WTC11 (cell line): ENCODE measurements at places on chromosomes 2 and 18. TPM values are rescaled to one million over a fixed set of nuclear protein-coding genes. Genes with fewer than 3 reads are reported as not detected.
A peak's percentile ranks its signal among the peaks of the same experiment; 100 is the strongest.

- H3K27ac ChIP-seq = no peak overlapping the region
- H3K4me3 ChIP-seq = no peak overlapping the region
- H3K27me3 ChIP-seq = no peaks in the 10 kb centered on the region
- no peak for DNase-seq
- H3K36me3 ChIP-seq = no peaks in the 10 kb centered on the region
These were observed 68.9 kb upstream of the THOC1 start for GRCh38 chr18:336713-337112.

GRCh38 chr2:191115391-191115790 lies 35.4 kb downstream of the STAT4 start:
- H3K4me3 ChIP-seq = no peak overlapping the region
- no peaks in the 10 kb centered on the region for H3K27me3 ChIP-seq
- no peak overlapping the region for H3K27ac ChIP-seq
- DNase-seq = no peak
- H3K36me3 ChIP-seq = no peaks in the 10 kb centered on the region

- no peak for DNase-seq
- no peaks in the 10 kb centered on the region for H3K4me1 ChIP-seq
These were observed 17.2 kb upstream of the KCNG2 start for GRCh38 chr18:79780547-79780946.

GRCh38 chr2:240469740-240470139 lies 34.3 kb downstream of the GPC1 start:
- H3K4me3 ChIP-seq = no peak overlapping the region
- peaks cover 3% of the 10 kb centered on the region for H3K36me3 ChIP-seq

GRCh38 chr2:113822087-113822815 lies 65.8 kb upstream of the SLC35F5 start:
- no peak overlapping the region for H3K27ac ChIP-seq
- no peaks in the 10 kb centered on the region for H3K36me3 ChIP-seq
- no peak overlapping the region for H3K4me3 ChIP-seq

GRCh38 chr2:46540496-46541331 lies 61.3 kb downstream of the TMEM247 start:
- no peak for DNase-seq
- peaks cover 36% of the 10 kb centered on the region for H3K4me1 ChIP-seq
- H3K4me3 ChIP-seq = peak overlapping the region; percentile 92
- no peak overlapping the region; the same call in 1 of the 2 replicates for H3K27ac ChIP-seq

DNA sequence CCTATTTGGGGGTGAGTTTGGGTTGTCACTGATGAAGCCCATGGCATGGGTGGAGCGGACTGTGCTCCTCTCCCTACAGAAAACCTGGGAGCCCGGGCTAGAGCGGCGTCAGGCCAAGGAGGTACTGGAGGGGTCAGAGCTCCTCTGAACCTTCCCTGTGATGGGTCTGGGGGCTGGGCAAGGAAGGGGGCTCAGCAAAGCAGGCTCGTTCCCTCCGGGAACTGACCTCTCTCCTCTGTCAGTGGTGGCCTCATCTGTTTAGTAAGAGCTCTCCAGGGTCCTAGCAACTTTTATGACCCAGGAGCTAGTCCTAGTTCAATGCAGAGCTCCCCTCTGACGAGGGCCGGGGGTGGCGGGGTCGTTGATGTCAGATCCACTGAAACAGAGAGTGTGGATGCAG lies 62.4 kb upstream of the OTOF start:
- H3K4me3 ChIP-seq = no peak overlapping the region; the same call in 1 of the 2 replicates
- peaks cover 28% of the 10 kb centered on the region for H3K4me1 ChIP-seq
- no peaks in the 10 kb centered on the region for H3K36me3 ChIP-seq
- no peaks in the 10 kb centered on the region for H3K27me3 ChIP-seq
- no peak for DNase-seq

DNA sequence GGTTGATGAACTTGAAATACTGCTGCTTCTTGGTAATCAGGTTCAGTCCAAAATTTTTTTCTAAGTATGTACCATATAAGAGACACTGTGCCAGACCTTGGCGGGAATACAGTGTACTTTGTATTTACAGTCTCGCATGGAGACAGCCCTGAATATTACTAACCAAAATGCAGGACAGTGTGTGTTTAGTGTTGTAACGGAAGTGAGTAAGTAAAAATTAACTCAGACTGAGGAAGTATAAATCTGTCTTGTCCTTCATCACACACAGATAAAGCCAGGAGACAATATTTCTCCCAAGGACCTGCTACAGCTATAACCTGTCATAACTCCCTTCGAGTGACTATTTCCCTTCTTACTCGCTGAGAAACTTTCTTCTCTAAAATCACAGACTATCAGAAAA lies 76.9 kb downstream of the ACTR3 start:
- H3K36me3 ChIP-seq = no peaks in the 10 kb centered on the region
- no peaks in the 10 kb centered on the region; the same call in 1 of the 2 replicates for H3K27me3 ChIP-seq
- H3K4me1 ChIP-seq = no peaks in the 10 kb centered on the region

GRCh38 chr2:229575569-229576315 lies 138.6 kb downstream of the DNER start:
- no peaks in the 10 kb centered on the region; the same call in 1 of the 2 replicates for H3K27me3 ChIP-seq
- no peak overlapping the region for H3K27ac ChIP-seq
- no peaks in the 10 kb centered on the region for H3K36me3 ChIP-seq
- H3K4me3 ChIP-seq = no peak overlapping the region

DNA sequence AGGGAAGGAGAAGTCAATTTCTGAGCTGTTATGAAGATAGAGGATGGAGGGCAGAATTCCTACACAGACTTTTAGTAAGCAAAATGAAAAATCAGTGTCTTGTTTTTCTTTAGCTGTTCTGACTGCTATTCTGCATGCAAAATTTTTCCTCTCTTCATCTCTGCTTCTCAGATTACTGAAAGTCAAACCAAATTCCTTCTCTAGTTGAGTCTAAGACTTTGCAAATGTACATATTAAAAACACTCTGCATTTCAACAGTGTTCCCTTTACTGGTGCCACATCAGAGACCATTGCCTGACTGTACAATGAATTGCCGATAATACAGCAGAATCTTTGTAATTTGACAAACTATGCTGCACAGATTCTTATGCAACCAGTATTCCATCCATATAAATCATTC lies 198.8 kb downstream of the EXOC6B start:
- DNase-seq = no peak
- no peak overlapping the region for H3K4me3 ChIP-seq
- H3K27ac ChIP-seq = no peak overlapping the region
- H3K27me3 ChIP-seq = no peaks in the 10 kb centered on the region
- no peaks in the 10 kb centered on the region for H3K36me3 ChIP-seq

- no peaks in the 10 kb centered on the region for H3K27me3 ChIP-seq
- H3K36me3 ChIP-seq = no peaks in the 10 kb centered on the region
- DNase-seq = no peak
- H3K27ac ChIP-seq = no peak overlapping the region; the same call in 1 of the 2 replicates
These were observed 52.1 kb downstream of the RHBDD1 start for GRCh38 chr2:226887940-226888339.

GRCh38 chr2:82120115-82120514 lies 1815.6 kb upstream of the LRRTM1 start:
- H3K4me1 ChIP-seq = peaks cover 4% of the 10 kb centered on the region; the same call in 1 of the 2 replicates
- no peaks in the 10 kb centered on the region for H3K27me3 ChIP-seq
- H3K36me3 ChIP-seq = no peaks in the 10 kb centered on the region
- H3K27ac ChIP-seq = no peak overlapping the region
- no peak overlapping the region for H3K4me3 ChIP-seq

DNA sequence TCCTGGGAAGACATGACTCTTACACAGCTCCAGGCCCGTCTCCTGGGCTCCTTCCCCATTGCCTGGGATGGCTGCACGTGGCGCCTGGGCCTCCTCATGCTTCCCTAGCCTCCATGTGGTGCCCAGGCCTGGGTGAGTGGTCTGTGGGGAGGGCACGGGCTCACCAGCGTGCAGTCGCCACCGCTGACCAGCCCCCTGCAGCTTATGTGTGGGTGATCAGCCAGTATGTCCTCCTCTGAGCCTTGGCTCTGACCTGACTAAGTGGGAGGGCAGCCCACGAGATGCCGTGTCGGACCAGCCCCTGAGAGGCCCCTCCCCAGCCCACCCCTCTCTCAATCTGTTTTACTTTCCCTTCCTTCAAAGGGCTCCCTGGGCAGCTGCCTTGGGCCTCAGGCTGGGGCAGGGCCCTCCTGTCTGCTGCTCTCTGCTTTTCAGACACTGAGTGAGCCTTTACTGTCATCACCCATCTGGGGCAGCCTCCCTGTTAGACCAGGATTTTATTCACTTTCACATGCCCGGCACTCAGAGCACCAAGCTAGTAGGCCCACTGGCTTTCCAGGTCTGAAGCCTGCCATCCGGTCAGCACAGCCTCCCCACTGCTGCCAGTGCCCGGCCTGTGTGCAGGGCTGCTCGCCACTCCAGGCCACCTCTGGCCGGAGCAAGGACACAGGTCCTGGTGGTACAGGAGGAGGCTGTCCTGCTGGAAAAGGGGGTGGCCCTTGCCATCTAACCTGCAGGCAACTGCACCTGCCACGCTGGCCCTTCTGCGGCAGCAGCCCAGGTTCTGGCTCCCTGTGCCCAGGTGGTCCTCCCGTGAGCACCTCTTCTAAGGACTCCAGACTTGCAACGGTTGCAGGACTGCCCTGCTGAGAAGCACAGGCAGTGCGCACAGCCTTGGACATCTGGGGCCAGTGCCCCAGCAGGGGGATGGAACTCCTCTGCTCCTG lies 84.9 kb upstream of the HPCAL1 start:
- H3K27me3 ChIP-seq = no peaks in the 10 kb centered on the region
- H3K4me3 ChIP-seq = no peak overlapping the region
- H3K27ac ChIP-seq = no peak overlapping the region

DNA sequence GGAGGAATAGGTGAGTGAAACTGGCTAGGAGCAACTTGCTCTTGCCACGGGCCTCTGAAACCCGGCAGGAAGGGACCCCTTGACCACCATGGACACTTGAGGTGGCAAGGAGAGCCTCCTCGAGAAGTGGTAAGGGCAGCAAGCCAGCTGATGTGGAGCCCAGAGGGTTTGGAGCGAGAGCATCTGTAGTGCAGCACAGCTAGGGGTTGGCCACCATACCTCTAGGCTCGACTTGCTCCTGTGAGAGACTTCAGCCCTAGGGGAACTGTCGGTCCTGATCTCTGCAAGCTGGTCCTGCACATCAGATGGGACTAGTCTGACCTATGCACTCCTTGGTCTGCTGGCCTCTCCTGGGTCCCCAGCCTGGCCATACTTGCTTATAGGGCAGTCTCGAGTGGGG lies 158.4 kb downstream of the CCDC178 start:
- H3K36me3 ChIP-seq = no peaks in the 10 kb centered on the region
- no peak overlapping the region for H3K27ac ChIP-seq
- no peak overlapping the region for H3K4me3 ChIP-seq
- no peaks in the 10 kb centered on the region for H3K27me3 ChIP-seq

GRCh38 chr2:234218266-234219045 lies 168.0 kb downstream of the SPP2 start:
- H3K36me3 ChIP-seq = no peaks in the 10 kb centered on the region
- no peak overlapping the region for H3K27ac ChIP-seq
- no peak overlapping the region for H3K4me3 ChIP-seq
- no peaks in the 10 kb centered on the region for H3K27me3 ChIP-seq

The AMER3 gene
- total RNA-seq = 0.05 to 0.13 TPM (median 0.09 TPM) in 3 replicates

The SOWAHC gene
- total RNA-seq = 14.2 to 18.6 TPM (median 14.5 TPM) in 3 replicates

The NBEAL1 gene
- 7.7 to 10.5 TPM (median 8.5 TPM) in 3 replicates for total RNA-seq

The LTBP1 gene
- 33.4 to 33.8 TPM (median 33.6 TPM) in 3 replicates for total RNA-seq

The CIDEA gene
- total RNA-seq = 0.23 to 0.50 TPM (median 0.23 TPM) in 3 replicates

The SOX11 gene
- 22.5 to 24.8 TPM (median 24.0 TPM) in 3 replicates for total RNA-seq
